NCI-H2107 (cell line): ENCODE measurements at places on chromosomes 1 and 21.
A peak's percentile ranks its signal among the peaks of the same experiment; 100 is the strongest.

GRCh38 chr1:153345187-153346076 is 3.2 kb downstream of the PGLYRP4 start:
- peak; percentile 94 for DNase-seq

DNA sequence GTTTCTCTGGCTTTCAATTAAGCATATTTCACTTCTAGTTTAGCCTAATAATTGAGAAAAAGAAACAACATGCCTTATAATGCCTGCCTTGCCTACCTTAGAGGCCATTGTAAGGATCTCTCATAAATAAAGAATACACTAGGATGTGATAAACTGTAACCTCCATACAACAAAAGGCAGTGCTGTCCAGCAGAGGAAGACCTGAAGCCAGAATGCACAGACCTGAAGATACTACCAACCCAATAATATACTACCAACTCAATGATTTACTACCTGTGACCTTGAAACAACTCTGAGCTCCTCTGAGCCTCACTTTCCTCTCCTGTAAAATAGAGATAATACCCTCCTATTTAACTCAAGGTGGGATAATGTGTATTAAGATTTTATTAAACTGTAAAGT is 361.3 kb downstream of the TTLL7 start:
- DNase-seq: no peak

- no peak for DNase-seq
Measured at GRCh38 chr1:228009116-228009827, 2.5 kb downstream of the WNT3A start.

DNA sequence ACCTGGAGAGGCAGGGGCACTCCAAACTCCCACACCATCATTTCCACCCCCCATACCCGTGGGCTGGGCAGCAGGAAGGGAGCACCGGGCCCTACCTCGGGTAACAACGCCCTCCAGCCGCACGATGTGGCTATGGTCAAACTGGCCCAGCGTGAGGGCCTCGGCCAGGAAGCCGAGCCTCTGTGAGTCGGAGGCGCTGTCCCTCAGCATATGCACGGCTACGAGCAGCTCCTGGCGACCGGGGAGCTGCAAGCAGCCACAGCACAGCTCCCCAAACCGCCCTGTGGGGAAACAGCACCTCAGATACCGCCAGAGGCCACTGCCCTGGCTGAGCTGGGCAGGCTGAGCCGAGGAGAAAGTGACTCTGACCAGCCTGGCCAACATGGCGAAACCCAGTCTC is 29.2 kb downstream of the CDCA8 start:
- no peak for DNase-seq

- no peak for DNase-seq
Measured at GRCh38 chr1:58818075-58818474, 34.2 kb upstream of the JUN start.

DNA sequence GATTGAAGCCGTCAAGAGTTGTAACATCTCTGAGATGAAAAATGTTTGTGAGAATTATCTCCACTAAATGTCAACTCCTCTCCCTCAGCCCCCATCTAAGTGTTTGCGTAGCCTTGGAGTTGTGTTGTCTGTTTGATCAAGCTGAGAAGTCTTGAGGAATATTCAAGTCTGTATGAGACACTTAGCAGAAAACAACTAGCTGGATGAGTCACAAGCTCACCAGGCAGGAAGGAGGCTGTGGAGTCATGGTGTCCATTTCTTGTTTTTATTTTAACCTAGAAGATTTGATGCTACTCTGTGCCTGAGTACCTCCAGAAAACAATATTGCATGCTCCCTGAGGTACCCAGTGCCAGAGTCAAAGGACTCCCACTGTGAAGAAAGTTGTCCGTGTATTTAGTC is 211.6 kb upstream of the PLXNA2 start:
- no peak for DNase-seq

- peak; percentile 22 for DNase-seq
Measured at GRCh38 chr1:234272656-234273312, 100.5 kb upstream of the COA6 start.

GRCh38 chr1:212147581-212148033 is 112.1 kb downstream of the DTL start:
- peak; percentile 82 for DNase-seq

- no peak for DNase-seq
Measured at GRCh38 chr1:90723590-90724108, 6.5 kb upstream of the BARHL2 start.

- no peak for DNase-seq
Measured at GRCh38 chr1:9265968-9266367, 26.7 kb upstream of the SPSB1 start.

- DNase-seq: no peak
Measured at GRCh38 chr1:192977089-192977706, 82.0 kb downstream of the UCHL5 start.

- DNase-seq: no peak
Measured at GRCh38 chr1:173702736-173703135, 12.0 kb upstream of the KLHL20 start.

DNA sequence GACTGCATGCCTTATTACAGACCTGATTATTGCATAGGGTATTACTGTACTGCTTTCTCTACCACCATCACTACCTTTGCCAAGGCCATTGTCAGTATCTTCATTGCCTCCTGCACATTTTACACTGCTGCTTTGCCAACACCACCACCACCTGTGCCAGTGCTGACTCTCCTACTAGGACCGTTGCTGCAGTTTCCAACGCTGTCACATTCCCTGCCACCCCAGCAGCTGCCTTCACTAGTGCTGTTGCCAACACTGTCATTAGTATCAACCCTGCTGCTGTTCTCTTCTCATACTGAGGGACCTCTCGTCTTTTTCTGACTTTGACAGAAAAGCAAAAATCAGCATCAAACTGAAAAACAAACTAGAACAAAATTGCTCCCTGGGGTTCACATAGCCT is 394.9 kb upstream of the B3GALT2 start:
- DNase-seq: no peak

DNA sequence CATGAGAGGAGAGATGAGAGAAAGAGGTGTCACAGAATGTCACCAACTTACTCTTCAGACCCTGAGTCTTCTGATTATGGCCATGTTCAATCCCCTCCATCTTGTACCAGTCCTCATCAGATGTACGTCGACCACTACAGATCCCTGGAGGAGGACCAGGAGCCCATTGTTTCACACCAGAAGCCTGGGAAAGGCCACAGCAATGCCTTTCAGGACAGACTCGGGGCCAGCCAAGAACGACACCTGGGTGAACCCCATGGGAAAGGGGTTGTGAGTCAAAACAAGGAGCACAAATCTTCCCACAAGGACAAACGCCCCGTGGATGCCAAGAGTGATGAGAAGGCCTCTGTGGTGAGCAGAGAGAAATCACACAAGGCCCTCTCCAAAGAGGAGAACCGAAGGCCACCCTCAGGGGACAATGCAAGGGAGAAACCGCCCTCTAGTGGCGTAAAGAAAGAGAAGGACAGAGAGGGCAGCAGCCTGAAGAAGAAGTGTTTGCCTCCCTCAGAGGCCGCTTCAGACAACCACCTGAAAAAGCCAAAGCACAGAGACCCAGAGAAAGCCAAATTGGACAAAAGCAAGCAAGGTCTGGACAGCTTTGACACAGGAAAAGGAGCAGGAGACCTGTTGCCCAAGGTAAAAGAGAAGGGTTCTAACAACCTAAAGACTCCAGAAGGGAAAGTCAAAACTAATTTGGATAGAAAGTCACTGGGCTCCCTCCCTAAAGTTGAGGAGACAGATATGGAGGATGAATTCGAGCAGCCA is 8.0 kb downstream of the ELOA start:
- peak; percentile 27 for DNase-seq

GRCh38 chr1:53959664-53960250 is 13.6 kb downstream of the LRRC42 start:
- no peak for DNase-seq

DNA sequence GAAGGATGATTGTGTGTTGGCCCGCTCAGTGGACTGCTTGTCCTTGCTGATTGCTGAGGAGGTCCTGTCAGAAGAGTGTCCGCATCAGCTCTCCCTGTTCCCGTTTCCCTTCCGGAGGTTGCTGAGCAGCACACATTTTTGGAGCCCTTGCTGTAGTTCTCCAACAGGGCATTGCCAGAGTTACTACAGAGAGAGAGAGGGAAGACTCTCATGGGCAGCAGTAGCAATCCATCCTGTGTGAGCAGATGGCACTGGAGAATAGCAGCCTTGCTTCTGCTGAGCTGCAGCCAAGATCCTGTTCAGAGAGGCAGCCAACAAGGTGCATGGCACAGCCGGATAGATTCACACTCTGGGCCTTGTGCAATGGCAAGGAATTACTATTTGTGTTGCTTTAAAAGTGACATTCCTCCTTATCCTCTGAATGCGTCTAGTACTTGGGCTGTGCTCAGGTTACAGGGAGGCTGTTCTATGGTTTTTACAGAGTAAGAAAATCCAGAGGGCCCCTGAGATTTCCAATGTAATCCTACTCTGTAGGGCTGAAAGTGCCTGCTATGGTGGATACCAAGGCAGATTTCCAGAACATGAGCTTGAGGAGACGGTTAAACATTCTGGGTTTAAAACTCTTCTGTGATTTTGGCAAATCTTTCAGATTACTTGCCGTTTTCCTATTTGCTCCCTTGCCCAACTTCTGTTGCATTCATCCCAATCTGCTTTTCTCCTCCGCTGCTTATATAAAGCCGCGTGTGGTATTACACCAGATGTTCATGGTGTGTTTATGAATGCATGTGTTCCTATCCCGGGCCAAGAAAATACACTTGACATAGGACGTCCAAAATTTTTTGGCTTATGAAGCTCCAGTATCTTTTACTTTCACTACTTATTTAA is 27.4 kb downstream of the AK4 start:
- DNase-seq: no peak

DNA sequence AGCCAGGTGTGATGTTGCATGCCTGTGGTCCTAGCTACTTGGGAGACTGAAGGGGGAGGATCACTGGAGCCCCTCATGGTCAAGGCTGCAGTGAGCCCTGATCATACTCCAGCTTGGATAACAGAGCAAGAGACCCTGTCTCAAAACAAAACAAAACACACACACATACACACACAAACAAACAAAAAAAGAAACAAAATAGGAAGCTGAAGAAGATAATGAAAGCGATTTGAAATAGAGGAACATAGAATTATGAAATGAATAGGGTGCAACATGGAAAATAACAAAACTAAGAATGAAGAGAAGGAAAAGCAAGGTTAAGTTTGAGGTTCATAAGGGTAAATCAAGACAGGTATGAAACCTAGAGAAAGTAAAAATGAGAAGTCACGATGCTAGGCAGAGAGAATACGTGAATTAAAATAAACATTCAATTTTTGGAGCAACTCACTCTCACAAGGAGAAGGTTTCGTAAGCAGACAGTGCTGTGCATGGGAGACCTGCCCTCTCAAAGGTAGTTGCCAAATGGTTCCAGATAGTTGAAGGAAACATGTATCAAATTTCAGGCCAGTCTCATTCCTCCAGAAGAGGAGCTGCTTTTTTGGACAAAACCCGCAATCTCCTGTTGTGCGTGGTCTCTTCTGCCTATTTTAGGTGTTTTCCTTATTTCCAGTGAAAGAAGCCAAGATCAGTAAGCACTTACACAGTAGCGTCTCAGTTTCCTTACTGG is 3.3 kb downstream of the CD46 start:
- no peak for DNase-seq

GRCh38 chr1:153540394-153541361 is at the start of gene S100A5:
Gene S100A5, minus strand, starts transcription at chr1:153540934. Its CDS starts 743 bp downstream, at chr1:153540191.
- no peak for DNase-seq

DNA sequence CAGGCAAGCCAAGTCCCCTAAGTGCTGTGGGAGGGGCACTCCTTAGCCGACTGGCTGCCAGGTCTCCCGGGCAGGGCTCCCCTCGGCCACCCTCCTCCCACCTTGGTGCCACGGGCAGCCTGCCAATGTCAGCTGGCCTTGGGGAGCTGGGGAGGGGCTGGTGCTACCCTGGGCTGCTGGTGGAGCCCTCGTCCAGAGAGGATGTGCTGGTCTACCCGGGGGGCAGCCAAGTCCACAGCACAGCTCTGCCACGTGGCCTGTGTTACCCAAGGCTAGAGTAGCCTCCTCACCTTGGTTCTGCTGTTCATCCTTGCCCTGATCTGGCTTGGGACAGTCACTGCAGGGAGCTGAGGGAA is 42.9 kb downstream of the CRYAA start:
- DNase-seq: no peak

GRCh38 chr1:93770640-93771039 is 89.0 kb upstream of the BCAR3 start:
- DNase-seq: no peak

GRCh38 chr1:231201375-231201978 is 39.5 kb upstream of the GNPAT start:
- no peak for DNase-seq

DNA sequence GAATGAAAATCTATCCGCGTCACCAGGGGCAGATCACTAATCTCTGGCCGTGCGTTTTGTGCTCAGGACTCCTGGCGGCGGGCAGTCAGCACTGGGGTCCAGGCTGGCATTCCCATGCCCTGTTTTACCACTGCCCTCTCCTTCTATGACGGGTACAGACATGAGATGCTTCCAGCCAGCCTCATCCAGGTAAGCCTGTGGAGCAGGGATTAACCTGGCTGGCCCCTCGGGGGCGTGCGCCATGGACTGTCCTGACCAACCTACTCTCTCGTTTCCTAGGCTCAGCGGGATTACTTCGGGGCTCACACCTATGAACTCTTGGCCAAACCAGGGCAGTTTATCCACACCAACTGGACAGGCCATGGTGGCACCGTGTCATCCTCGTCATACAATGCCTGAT is 10.9 kb upstream of the CENPS start:
- DNase-seq: no peak

GRCh38 chr1:218415726-218416125 is 70.6 kb downstream of the TGFB2 start:
- no peak for DNase-seq
